ENCODE measurements at places on chromosomes 6 and 20.

- DNase-seq, result no peak
Observed at GRCh38 chr6:76644231-76644630, 571.8 kb upstream of the IMPG1 start.

DNA sequence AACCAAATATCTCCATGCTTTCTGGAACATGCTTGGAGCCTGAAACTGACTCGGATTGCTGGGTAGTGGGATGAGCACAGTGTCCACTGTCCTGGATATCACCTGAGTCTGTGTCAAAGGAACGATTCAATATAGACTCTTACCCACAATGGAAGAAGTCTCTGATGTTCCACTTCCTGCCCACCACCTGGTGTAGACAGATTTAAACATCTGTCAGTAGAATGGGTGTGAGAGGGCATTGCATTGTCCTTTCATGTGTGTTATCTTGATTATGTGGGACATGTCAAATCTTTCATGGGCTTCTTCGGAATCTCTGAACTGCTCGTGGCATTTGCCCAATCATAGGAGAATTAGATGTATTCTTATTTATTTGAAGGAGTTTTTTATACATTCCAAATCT lies 20.8 kb downstream of the ULBP3 start:
- no peak for DNase-seq

GRCh38 chr20:41714030-41714429 lies 95.9 kb upstream of the CHD6 start:
- no peak for DNase-seq

GRCh38 chr20:24064915-24065314 lies 76.3 kb upstream of the GGTLC1 start:
- DNase-seq, result no peak

- no peak for DNase-seq
Observed at GRCh38 chr6:163284151-163284550, 130.4 kb upstream of the QKI start.

GRCh38 chr20:38853759-38854158 lies 48.3 kb downstream of the PPP1R16B start:
- DNase-seq, result no peak

DNA sequence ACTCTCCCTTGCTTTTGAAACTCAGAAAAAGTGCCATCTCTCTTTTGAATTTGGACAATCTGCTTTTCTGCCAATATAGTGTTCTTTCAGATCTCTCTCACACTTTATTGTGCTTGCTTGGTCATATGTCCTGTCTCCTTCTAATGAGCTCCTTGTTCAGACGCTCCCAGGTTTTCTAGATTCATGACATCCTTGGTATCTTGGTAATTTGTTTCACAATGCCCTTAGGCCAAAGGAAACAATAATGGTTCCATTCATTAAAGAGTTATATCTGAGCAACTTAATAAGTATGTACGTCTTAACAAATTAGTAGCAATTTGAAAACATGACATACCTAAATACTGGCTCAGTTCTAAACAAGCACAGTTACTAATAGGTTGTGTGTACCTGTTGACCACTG lies 293.4 kb upstream of the SPTLC3 start:
- DNase-seq, result no peak

DNA sequence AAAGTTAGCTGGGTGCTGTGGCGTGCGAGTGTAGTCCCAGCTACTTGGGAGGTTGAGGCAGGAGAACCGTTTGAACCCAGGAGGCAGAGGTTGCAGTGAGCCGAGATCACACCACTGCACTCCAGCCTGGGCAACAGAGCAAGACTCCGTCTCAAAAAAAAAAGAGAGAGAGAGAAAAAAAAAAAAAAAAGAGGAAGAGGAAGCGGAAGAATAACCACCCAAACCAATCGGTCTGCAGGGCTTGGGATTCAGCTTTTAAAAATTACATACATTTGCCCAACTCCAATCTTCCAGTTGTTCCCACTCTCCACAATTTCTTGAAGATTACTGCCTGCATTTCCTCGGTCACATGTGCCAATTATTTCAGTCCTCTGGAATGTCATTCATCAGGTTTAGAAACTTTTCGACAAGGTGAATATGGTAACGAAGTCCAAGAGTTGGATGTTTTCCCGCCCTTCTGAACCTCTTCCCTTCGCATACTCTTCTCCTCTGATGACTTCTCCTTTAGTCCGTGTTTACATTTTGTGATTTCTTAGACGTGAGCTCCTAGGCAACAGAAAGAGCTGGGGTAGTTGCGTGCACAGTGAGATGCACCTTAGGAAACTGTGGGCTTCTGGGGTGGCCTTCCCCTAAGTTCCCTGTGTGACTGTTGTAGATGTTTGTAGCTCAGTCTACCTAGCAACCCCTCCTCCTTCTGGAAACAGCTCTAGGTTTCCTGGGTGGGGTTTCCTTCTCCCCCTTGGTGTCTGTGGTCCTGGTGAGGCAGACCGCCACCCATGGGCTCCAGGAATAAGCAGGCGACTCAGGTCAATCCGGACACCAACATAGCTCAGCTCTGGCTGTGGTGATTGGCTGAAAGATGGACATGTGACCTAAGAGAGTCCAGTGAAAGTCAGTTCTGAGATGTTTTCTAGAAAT lies 63.0 kb upstream of the NCOA3 start:
- no peak for DNase-seq

DNA sequence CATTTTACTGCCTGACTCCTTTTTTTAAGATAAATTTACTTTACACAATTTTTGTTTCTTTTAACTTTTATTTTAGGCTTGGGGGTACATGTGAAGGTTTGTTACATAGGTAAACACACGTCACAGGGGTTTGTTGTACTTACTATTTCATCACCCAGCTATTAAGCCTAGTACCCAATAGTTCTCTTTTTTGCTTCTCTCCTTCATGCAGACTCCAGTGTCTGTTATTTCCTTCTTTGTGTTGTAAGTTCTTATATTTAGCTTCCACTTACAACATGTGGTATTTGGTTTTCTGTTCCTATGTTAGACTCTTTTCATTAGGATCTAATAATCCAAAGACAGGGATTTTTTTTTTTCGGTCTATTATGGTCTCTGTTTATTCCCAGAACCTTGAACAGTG lies 83.5 kb upstream of the CCN6 start:
- DNase-seq, result no peak

DNA sequence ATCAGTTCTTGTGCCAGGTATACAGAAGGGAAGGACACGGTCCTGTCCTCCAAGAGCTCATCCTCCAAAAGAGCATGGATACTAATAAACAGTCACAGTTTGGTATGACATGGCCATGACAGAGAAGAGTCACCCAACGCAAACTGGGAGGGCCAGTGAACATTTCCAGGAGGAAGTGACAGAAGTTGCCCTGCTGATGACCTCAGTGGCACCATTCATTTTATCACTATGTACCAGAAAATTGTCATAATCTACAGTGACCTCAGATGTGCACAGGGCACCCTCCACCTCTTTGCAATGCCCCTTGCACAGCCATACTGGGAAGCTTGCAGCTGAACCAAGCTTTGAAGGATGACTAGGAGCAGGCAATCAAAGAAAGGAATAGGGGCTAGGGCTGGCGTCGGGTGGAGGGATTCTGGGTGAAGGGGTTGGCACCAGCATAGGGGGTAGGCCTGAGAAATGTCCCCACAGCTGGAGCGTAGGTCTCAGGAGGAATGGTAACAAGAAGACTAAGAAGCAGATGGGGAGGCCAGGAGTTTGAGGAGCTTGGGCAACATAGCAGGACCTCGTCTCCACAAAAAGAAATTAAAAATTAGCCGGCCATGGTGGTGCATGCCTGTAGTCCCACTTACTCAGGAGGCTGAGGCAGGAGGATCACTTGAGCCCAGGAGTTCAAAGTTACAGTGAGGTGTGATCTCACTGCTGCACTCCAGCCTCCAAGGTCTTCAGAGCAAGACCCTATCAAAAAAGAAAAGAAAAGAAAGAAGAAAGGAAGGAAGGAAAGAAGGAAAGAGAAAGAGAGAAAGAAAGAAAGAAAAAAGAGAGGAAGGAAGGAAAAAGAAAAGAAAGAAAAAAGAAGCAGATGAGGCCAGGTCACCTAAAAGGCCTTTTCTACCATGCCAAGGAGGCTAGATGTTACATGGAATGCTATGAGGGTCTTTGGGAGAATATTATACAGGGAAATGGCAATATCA lies 65.3 kb upstream of the SNX9 start:
- DNase-seq, result no peak

GRCh38 chr6:142542704-142543233 lies 241.0 kb downstream of the ADGRG6 start:
- DNase-seq, result no peak

GRCh38 chr20:54429364-54429763 lies 46.0 kb upstream of the DOK5 start:
- no peak for DNase-seq

DNA sequence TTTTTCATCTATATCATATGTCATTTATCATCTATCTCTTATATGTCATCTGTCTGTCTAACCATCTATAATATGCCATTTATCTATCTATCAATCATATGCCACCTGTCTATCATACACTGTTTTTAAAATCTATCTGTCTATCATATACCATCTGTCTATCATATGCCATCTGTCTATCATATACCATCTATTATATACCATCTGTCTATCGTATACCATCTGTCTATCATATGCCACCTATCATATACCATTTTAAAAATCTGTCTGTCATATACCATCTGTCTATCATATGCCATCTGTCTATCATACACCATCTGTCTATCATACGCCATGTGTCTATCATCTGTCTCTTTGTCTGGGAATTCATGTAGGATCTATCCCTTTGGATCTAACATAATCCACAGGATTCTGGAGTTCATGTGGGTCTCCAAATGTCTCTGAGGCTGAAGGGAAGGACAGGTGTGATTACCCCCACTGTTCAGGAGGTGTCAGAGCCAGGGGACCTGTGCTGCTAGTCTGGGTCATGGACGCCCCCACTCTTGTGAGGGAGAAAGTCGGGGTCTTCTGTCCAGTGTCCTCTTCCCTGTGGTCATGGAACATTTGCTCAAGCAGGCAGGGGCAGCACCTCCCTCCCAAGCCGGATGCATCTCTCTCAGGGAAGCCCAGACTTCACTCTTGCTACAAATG lies 36.9 kb upstream of the FRMD1 start:
- DNase-seq, result no peak

GRCh38 chr6:169451065-169451838 lies 197.6 kb upstream of the THBS2 start:
- DNase-seq, result no peak

DNA sequence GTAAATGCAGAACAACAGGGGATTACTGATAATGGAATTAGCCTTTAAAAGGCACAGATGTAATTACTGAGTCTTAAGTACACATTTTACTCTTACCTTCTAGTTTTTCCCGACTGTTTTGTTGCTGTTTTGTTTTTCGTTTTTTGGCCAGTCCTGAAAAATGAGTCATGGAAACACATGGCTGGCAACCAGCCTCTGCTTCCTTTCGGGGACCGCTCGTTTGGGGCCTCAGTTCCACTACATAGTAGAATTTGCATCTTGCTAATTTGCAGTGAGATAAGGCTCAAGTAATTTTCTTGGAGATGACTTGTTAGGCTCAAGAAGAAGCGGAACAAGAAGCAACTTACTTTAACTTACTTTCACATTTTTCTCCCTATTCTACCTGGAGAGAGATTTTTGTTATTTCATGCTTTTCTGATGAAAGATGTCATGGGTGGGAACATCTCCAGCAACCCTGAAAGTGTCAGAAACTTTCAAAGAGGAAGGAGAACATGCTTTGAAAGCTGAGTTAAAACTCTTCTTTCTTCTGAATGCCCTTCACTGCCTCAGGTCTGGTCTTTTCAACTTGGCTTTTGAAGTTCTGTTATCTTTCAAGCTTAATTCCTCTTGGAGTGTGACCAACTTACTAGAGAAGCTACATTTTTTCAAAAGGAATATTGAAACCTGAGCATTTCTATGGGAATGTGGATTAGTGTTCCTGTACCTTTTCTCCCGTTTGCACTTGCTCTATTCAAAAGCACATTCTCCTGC lies 71.5 kb upstream of the HDAC2 start:
- no peak for DNase-seq

- no peak for DNase-seq
Observed at GRCh38 chr6:373031-373430, 18.5 kb upstream of the IRF4 start.

GRCh38 chr6:53556986-53557715 lies 12.2 kb upstream of the GCLC start:
- DNase-seq, result no peak

DNA sequence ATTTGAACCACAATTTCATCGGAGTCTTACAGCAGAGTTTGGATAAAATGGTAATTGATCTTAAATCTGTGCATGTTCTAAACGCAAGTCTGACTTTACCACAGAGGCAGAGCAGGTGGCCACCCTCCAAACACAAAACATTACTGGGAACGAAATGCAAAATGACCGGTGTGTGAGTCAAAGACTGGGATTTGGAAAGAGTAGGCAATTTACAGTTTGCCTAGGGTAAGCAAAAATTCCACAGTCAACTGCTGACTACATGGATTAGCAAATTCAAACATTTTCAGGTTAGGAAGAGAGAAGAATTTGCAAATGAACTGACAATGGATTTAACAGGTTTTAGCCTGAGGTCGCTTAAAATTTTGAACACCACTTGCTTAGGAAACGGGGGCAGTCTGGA lies 444.4 kb downstream of the HDGFL1 start:
- no peak for DNase-seq

DNA sequence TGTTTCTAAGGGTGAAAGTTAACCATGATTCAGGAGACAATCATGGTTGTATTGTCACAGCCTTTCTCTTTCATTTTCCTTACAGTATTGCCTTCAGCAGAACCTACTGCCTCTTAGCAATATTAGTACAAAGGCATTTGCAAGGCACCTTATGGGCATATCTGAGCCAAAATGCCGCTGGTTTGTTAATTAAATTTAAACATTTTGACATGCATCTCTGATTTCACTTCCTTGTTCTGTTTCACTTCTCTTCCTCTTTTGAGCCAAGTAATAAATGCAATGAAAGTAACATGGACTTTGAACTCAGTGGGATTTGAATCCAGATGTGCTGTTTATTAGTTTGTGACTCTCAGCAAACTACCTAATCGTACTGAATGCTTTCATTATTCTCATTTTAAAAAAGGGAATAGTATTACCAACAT lies 467.4 kb upstream of the CITED2 start:
- no peak for DNase-seq

DNA sequence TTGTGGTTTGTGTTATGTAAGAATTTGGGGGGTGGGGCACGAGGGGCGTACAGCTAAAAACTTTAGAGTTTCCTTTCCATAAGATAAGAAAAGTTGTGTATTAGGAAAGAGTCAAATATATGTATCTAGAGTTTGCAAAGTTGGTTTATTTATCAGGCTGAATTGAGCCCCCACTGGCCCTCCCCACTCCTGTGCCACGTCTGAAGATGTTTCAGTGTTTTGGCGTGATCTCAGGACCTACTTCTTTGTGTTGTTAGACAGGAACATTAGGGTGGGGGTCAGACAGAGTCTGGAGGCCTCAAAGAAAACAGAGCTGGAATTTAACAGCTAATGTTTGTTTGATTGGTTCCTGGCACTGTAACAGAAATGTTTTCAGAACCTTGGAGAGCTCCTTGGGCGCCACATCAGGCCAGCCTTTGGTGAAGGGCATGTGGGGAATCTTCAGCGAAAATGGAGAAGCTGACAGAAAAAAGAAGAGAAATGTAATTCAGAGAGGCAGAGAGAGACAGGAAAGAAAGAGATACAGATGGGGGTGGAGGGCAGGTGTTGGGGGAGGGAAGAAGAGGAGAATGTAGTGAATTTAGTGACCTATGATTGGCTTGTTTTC lies 674 bp downstream of the NRSN1 start:
- no peak for DNase-seq

- no peak for DNase-seq
Observed at GRCh38 chr6:4610256-4610655, 165.9 kb upstream of the CDYL start.
